Renal pelvis (tissue), 12 donors: ENCODE measurements at places on chromosomes 4 and X. TPM values are rescaled to one million over a fixed set of nuclear protein-coding genes. Genes with fewer than 3 reads are reported as not detected.
A peak's percentile ranks its signal among the peaks of the same experiment; 100 is the strongest.

MAMLD1 gene
- polyA plus RNA-seq, result 6.8 TPM

DNA sequence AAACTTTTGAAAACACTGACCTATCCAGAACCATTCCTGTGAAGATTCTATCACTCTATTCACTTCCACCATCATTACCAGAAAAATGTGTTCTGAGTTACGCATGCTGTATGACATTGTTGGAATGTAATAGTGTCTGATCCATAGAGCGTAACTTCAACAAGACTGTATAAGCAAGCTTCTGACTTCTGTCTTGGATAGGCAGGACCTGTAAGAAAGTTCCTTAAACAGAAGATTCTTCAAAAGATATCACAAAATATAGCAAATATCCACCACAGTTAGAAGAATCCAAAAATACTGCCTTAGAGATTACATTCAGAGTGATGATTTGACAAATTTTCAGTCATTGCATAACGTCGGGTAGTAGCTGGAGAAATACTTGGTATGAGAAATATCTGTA, 14.0 kb upstream of the SPOCK3 start:
- DNase-seq, result no peak

DNA sequence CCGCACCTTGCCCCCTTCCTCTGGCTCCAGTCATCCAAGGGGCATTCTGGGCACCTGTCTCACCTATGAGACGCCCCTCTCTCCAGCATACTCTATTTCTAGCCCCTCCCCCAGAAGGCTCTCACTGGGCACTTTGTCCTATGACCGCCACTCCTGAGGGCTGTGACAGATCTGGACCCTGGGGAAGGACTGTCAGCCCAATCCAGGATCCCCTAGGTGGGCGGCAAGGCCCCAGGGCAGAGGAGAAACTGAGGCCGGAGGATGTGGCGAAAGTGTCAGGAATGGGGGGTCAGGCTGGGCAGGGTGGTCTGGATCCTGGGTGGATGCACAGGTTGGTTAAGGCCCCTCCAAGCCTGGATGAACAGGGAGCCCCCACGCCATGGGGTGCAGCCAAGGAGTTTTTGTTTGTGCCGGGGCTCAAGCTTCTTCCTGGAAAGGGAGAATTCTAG, 16.2 kb upstream of the NAT8L start:
- no peak for DNase-seq

DNA sequence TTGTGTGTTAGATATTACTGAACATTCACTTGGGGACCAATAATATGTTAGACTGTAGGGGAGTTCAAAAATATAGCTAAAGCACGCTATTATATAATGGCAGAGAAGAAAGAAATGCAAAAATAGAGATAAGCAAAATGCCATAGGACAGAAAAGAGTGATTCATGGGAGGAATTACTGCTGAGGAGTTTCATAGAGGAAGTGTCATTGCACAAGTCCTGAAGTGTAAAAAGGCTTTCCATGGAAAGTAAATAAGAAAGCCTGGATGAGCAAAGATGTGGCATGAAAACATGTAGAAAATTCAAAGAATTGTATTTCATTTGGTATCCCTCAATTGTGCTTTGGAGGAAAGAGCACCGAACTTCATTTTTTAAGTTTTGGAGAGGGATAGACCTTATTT, 14.5 kb downstream of the HMGB2 start:
- no peak for DNase-seq

DNA sequence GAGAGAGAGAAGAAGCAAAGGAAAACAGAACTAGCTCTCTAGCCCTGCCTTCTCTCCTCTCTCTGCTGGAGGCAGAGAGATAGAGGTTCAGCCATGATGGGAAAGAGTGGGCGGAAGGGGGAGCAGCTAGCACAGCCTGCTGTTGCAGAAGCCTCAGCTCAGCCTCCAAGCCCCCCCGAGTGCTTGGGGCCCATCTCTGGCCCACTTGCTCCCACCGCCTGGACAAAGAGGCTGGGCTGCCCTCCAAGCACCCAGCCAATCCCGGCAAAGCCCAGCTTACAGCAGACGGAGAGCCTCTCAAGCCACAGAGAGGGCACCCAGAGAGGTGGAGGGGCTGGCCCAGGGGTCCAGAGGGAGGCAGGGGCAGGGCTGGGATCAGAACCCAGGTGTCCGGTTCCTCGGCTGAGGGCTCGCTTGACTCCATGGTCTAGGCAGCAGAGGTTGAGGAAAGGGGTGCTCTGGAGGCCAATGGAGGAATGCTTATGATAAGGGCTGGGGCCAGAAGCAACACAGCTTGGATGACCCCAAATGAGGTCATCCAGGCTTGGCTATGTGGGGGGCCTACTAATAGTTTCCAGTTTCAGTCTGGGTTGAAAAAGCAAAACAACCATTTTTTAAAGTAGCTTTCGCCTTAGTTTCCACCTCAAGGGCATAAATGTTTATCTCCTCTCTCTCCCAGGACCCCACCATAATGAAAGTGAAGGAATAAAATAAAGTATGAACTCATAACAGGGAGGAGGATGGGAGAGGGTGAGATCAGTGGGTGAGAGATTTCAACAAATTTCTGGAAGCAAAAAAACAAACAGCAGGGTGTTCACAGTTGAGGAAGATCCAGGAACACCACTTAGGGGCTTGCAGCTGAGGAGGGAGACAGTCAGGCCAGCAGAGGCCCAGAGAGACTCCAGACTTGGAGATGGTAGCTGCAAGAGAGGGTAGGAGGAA, 24.9 kb upstream of the IQSEC2 start:
- DNase-seq, result no peak

ENPEP gene
- 199 TPM for polyA plus RNA-seq

DNA sequence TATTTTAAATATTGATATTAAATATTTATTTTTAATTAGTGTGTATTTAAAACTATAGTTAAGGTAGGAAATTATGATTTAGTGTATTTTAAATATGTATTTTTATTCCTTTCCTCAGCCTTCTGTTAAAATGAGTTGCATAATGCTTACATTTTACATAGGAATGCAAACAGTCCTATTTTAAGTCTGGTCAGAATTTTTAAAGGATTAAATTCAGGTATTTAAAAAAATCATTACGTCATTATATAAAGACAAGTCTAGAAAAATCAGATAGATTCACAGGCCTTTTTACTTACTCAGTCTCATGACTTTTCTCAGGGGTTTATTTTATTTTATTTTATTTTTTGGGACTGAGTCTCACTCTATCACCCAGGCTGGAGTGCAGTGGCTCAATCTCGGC, 50.4 kb upstream of the RPA4 start:
- no peak for DNase-seq

DNA sequence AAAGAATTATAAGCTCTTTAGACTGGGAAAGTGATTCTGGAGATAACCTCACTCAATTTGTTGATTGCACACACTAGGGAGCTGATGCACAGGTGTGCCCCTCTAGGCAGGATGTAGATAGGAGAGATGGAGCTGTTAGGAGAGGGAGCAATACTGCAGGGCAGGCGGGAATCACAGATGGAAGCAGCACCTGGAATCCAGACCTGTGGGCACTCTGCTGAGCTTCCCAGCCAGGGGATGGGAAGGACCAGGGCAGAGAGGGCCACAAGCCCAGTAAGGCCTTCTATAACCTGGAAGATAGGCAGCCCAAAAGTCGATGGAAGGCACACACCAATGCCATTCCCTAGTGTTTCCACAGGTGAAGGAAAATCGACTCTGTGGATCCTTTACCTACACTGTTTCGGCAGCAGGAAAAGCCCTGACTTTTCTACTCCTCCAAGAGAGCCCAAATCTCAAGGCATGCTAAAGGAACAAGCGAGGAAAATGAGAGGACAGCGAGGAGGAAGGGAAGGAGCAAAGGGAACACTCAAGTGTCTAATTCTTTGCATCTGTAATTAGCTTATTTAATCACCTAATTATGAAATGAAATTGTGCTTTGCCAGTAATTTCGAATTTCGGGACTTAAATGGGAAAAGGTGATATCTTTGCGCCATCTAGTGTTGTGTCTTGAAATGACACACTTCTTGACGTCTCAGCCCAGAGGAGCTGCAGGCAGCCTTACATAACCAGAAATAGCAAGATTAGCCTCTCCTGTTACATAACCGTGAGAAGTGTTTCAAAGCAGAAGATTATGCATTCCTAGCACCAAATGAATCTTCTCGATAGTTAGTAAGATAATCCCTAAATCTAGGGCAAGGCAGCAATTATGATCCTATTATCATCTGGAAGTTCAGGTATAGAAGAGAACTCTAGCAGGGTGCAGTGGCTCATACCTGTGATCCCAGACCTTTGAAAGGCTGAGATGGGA, 31.0 kb upstream of the TLR3 start:
- DNase-seq, result peak; percentile 80
